ENCODE measurements at places on chromosomes 13 and 19.

- no peak for DNase-seq
Measured at GRCh38 chr13:78881054-78881453, 222.1 kb upstream of the OBI1 start.

DNA sequence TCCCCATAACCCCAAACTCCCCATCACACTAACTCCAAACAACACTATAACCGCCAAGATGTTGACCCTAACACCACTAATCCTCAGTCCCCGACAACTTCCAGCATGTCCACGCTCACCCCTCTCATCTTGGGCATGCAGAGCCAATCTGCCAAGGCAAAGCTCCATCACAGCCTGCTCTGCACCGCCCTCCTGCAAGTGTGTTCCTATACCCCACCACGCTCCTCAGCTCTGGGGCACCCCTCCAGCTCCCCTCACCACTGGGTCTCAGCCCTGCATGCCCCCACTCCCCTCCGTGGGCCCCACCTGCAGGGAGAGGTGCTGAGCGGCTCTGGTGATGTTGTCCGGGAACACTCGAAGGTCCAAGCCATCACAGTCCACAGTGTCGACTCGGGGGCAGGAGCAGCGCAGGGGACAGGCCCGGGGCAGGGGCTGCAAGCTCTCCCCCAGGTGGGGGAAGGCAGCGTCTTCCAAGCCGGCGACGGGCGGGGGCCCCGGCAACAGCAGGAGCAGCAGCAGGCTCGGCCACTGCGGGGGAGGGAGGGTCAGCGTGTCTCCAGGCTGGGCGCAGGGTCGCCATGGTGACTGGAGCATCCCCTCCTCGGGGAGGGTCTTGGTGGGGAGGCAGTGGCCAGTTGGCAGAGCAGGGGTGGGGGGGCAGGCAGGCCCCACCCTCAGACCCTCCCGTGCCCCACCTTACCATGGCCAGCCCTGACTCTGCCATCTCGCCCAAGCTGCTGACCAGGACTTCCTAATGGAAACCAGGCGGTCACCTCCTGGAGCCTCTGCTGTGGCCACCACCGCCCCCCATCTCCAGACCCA lies 527 bp downstream of the PODNL1 start:
- no peak for DNase-seq

DNA sequence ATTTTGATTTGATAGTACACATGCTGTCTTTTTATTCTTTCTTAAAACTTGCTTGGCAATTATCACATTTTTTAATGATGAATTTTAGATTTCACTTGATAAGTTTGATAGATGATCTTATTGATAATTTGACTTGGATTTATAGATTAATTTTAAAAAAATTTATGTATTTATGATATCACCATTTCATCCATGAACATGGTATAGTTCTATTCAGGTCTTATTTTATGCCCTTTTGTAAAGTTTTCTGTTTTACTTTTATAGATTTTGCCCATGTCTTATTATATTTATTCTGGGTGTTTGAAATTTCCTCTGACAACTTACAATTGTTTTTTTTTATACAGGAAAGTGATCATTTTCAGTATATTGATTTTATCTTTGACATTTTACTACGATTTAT lies 39.5 kb downstream of the ZNF536 start:
- no peak for DNase-seq

DNA sequence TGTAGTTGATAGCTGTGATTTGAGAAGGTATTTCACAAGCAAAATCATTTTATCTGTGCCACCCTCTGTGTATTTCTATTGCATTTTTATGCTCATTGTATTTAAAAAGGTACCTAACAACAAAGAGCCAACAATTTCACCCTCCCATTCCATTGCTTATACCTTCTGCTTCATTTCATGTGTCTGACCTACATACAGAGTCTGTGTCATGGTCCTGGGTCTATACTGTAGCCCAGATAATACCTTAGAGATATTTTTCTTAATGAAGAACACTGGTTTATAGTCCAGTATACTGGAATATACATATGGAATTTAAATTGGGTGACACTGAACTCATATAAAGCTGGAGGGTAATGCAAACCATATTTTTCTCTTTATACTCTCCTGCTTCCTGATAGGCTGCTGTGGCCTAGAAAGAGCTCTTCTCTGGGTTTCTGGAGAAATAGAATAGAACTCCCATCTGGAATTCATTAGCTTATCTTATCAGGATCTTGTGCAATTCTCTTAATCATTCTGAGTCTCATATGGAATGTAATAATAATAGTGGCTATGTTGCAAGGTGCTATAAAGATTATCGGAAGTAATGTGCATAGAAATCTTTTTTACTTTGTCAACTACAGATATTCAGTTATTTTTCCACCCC lies 31.8 kb upstream of the SPART start:
- no peak for DNase-seq

DNA sequence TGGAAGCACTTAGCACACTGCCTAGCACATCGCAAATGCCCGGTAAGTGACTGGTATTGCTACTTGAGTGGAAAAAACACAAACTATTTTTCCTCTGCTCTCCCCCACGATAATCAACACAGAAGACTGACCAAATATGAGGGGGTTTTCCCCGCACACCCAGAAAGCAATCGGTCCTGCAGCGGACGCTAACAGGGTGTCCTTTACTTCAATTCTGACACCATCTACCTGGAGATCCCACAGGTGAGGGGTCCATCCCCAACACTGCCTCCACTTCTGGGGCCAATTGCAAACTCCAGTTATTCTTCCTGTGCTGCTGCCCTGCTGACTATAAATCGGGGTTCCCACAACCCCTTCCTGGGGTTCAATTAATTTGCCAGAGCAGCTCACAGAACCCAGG lies 26.2 kb upstream of the PLEKHF1 start:
- DNase-seq: no peak

DNA sequence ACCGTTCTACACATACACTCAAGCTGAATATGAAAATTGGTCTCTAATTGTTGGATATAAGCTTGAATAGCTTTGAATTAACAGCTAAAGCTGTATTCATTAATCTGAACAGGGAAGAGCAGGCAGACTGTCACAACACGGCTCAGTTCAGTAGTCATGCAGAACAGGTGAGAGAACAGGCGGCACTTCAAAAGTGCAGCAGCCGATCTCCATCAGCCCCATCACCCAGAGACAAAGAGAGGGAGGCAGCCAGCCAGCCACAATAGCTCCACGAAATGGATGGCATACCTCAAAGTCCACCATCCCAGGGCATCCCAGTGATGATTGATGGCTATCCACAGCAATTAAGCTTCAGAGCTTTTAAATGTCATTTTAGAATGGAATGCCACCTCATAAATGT lies 419.2 kb downstream of the OLFM4 start:
- DNase-seq: no peak

- no peak for DNase-seq
Measured at GRCh38 chr13:48731957-48732569, 78.3 kb downstream of the CYSLTR2 start.

GRCh38 chr19:43464134-43464775 lies 1.2 kb downstream of the LYPD3 start:
- no peak for DNase-seq

DNA sequence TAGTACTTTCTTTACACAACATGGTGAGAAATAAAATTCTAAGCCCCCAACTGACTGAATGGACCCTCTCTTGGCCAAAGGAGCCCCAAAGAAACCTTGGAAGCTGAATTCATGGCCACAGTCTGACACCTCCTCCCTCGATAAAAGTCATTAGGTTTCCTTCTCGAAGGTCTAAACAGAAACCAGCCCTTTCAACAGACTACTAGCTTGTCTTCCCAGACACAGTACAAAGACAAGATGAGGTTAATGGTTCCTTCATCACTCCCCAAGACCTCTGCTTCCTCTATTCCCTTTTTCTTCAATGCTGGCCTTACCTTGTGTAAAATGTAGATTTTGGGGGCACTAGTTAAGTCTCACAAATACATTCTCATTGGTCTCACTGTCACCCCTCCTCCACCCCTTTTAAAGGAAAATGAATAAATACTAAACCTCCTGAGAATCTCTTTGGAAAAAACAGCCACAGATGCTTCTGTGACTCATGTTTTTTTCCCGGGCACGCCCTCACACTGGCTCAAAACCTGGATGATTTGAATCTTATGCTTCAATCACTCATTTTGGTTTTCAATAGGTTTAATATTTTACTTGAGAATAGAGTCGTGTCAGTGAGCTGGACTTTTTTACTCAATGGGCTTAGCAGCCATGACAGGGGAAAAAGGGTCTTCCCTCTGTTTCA lies 65.8 kb upstream of the MED4 start:
- no peak for DNase-seq

DNA sequence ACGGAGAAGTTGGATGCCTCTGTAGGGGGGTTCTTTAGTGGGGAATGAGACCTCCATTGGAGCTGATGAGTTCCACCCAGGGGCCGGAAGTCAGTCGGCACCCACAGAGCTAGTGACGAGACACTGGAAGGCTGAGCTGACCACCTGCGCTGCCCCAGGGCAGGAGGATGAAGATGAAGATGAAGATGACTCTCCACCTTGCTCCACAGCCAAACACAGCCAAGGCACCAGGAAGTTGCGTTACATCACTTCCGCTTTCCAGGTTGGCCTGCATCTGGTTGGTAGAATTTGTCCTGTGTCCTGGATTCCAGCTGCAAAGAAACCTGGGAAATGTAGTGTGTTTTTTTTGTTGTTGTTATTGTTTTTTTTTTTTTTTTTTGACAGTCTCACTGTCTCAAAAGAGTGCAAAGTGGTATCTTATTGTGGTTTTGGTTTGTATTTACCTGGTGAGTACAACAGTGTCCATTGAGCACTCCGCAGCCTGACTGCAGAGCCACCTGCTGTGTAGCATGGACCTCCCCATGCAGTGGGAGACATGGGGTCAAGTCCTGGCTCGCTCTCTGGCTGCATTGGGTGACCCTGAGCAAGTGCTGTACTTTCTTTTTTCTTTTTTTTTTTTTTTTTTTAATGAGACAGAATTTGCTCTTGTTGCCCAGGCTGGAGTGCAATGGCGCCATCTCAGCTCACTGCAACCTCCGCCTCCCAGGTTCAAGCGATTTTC lies 1.9 kb downstream of the TBC1D17 start:
- no peak for DNase-seq

DNA sequence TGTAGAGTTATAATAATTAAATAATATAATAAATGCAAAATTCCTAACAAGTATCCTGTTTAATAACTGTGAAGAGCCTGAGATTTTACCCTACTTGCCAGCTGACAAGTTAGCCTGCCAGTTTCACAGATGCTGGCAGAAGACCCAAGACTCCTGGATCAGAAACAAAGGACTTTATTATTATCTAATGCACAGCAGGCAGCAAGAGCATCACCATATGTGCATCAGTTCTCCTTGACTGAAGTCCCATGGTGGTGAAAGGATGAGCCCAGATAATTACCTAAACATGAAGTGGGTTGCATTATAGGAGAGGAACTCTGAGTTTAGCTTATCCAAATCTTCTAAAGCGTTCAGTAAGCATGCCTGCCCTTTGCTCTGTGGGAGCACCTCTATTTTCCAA lies 39.1 kb upstream of the MTIF3 start:
- no peak for DNase-seq

- DNase-seq: no peak
Measured at GRCh38 chr13:91529739-91530482, 131.5 kb downstream of the GPC5 start.

GRCh38 chr13:26561651-26562511 lies 4.4 kb downstream of the WASF3 start:
- no peak for DNase-seq

DNA sequence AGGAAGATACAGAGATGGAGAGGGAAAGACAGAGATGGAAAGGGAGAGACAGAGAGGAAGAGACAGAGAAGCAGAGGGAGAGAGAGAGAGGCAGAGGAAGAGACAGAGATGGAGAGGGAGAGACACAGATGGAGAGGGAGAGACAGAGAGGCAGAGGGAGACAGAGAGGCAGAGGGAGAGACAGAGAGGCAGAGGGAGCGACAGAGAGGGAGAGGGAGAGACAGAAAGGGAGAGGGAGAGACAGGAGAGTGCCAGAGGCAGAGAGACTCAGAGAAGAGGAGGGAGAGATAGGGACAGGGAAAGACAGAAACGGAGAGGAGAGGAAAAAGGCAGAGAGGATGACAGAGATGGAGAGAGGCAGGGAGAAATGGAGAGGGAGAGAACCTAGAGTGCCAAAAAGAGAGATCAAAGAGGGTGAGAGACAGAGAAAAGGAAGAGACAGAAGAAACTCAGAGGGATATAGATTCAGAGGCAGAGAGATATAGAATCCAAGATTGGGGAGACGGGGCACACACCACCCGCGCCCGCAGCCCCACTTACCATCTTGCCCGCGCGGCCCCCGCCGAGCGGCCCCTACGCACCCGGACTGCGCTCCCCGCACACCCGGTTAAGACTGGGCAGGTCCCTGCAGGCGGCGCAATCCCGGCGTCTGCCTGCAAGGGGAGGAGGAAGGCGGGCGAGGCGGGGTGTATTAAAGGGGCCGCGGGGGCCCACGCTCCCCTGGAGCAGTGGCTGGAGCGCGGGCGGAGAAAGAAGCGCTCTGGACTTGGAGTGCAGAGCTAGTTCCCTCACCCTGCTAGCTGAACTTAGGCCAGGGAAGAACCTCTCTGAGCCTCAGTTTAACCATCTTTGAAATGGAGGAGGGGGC lies 10.7 kb downstream of the TM6SF2 start:
- DNase-seq: no peak

DNA sequence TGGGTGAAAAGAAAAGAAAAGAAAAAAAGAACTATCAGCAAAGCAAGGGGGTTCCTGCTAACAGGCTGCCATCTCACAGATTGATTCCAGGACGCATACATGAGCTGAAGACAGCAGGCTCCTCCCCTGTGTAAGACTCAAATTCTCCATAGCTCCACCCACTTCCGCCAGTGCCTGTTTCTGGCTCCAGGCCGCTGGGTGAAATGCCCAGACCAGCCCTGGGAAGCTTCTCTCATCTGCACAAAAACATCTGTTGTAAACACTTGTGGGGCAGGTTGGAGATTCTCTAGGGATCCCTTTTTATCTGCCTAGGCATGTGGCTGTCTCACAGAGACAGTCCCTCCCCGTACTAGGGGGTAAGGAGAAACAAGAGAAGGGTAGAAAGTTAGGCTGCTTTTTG lies 1054.4 kb upstream of the SPRY2 start:
- DNase-seq: no peak

DNA sequence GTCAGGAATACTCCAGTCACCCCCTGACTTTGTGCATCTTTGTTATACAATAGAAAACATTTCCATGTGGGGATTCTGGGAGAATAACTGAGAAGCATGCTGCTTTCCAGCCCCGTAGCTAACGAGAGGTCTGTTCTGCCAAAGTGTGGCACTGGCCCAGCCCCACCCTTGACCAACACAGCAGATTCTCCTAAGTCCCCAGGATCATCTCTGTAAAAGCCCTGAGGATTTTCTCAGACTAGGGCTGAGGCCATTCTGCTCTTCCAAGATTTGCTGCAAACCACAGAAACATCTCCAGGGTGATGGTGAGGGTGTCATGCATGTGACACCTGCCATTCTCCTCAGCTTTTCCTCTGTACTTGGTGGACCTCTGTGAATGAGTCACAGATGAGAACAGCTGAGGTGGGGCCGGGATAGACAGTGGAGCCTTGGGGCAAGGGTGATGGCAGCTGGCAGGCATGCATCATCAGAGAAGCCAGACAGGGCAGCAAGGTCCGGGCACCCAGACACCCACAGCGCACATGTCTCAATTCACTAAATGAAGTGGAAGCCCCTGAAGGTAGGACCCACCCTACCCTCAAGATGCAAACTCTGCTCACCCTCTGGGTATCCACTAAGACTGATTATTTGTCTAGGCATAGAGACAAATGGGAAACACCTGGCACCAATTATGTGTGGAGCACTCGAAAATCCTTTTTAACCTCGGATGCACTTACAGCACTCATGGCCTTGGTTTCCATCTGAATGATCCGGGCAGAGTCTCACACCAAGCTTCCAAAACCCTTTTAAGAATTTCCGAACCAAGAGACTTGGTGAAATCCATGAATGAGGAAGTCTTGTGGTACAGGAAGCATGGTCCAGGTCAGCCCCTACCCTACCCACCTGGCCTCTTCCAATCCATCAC lies 20.1 kb upstream of the DOCK9 start:
- DNase-seq: no peak

- no peak for DNase-seq
Measured at GRCh38 chr13:75825161-75825560, 189.0 kb downstream of the LMO7 start.

All from hypothalamus (tissue), 51 donors.